BJ (cell line): ENCODE measurements at places on chromosomes 3 and 15.

GRCh38 chr3:149411583-149411982, 34.1 kb upstream of the TM4SF1 start:
- no peak for DNase-seq

- DNase-seq = no peak
Observed at GRCh38 chr15:36507458-36507857, 72.0 kb upstream of the CDIN1 start.

GRCh38 chr3:127135241-127136023, 57.5 kb upstream of the PRR23E start:
- DNase-seq = no peak

- peak; percentile 95 for DNase-seq
Observed at GRCh38 chr3:8555113-8555661, 53.6 kb downstream of the LMCD1 start.

DNA sequence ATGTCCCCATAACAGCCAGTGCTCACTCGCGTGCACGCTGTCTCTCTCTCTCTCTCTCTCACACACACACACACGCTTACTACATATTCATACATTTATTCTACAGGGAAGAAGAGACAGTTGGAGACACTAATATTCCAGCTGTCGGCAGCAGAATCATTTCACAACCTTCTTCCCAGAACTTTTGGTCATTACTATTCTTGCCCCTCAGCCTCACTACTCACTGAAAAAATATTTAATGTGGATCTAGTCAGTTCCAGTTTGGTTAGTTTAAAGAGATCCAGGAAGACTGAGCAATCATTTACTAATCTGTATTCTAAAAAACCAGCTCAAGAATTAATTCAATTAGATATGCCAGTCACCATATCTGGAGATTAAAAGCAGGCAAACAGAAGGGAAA, 394.9 kb downstream of the PTPRG start:
- DNase-seq = peak; percentile 51
